Tibial nerve (tissue), 4 donors: ENCODE measurements at places on chromosomes 6 and 20.

DNA sequence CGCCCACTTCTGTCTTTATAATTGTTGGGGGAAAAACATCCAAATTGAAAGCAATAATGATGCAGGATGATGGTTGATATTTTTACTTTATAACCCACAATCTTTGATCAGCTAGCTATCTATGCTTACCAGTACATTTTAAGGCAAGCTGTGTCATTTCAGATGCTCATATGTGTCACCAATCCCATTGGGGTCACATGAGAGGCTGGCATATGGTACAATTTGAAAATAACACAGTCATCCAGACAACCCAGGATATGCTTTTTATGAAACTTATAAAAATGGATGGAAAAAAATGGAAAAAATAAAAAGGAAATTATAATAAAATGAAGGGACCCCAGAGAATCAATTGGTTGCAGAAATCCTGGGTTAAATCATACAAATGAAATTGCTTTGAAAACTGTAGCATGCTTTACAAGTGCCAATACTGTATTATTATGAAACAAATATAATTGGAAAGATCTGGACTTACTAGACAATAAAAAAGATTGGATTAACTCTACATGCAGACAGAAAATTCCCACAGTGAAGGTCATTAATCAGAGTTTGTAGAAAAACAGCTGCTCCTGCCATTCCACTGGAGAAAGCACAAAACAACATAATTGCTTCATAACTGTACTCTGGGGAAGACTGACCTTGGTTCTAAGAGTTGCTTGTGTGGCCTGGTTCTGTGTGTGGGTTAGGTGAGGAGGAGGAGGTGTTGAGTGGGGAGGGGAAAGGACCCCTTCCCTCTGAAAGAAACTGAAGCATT, 13.3 kb upstream of the PRIM2 start:
- DNase-seq = no peak

DNA sequence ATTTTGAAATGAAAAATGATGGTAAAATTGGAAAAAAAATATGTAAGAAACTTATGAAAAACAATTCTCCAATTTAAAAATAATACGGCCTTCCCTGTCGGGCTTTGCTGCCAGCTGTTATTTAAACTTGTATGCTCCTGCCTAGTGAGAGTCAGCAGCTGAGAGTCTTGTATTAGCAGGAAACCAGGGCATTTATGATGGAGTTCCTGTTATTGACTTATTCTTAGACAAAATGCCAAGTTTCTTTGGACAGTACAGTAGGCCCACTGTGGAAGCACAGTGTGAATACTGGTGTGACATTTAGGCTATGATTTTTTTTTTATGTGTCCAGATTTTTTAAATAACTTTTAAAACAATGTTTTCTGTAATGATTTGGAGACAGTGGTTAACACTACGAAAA, 42.1 kb downstream of the GMDS start:
- no peak for DNase-seq

GRCh38 chr6:39339096-39339867, 16.8 kb upstream of the KCNK16 start:
- no peak for DNase-seq

DNA sequence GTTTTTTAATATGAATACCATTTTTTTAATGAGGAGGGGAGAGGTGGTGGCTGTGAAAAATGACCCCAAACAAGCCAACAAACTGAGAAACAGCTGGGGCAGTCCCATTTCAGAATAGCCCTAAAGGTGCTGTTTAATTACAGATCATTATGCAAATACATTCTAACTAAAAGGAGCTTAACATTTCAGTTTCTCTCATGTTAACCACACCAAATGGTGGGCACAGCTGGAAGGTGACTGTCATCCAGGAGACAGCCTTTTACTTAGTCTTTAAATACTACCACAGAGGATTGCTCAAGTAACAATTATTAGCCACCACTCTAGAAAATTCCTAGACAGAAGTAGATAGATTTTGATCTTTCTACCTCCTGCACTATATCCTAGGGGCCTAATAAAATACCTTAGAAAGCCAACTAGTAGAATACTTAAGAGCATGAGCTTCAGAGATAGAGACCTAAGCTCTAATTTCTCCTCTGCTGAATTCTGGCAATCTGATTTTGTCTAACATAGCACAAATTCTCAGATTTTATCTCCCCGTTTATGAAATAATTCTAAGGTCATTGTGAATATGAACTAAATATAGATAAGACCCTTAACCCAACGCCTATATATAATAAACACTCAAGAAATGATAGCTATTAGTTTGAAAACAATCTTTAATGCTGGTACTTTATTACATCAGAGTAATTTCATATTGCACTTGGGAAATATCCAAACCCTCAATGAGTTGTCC, 615.1 kb upstream of the NRSN1 start:
- DNase-seq = no peak

DNA sequence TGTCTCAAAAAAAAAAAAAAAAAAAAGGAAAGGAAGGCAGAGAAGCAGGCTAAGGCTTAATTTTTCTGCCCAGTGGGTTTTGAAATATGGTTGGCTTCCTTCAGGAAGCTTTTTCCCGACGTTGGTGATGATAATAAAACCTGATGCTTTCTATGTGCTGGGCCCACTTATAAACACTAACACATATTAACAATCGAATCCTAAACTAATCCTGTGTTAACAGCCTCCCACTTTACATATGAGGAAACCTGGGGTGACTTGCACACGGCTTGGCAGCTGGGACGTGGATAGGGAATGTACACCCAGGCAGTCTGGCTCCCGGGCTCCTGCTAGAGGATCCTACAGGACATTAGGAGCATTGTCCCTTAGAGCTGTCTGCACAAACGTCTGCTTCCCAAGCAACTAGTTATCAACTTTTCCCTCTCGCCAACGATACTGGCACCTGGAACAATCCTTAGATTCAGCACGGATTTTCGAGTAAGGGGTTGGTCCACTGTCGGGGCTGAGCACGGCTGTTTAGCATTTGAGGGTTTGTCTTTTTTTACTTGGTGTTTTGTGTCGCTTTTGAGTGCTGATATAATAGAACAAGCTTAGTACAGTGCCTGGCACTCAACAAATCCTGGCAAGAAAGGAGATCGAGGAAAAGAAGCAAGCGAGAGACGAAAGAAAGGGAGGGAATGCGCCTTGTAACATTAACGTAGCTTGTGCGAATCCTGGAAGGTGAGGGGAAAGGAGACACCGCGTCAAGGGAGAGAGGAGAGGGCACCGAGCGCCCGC, 622 bp upstream of the KIZ start:
- no peak for DNase-seq

DNA sequence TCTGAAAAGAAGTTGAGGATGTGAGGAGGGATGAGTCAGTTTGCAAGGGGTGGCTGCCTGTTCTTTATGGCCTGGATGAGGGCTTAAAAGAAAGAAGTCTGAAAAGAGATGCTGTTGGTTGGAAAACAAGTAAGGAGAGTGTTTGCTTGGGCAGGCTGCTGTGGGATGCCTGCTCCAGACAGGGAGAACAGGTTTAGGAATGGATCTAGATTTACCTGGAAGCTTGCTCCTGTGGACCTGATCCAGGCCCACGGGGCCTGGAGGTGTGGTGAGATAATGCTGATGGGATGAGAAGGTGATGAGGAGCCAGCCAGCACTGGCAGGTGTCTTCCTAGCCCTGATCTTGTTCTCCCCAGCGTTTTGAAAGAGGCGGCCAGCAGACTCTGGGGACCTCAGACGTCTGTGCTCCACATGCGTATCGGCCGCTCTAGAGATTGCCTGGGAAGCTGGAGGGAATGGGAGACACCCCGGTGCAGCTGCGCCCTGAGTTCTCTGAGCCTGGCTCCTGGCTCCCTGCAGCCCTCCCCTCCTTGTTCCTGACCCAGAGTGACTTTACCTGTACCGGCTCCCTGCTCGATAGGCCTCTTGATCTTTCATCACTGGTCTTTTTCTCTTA, 331.3 kb downstream of the ZFAND3 start:
- DNase-seq = no peak

DNA sequence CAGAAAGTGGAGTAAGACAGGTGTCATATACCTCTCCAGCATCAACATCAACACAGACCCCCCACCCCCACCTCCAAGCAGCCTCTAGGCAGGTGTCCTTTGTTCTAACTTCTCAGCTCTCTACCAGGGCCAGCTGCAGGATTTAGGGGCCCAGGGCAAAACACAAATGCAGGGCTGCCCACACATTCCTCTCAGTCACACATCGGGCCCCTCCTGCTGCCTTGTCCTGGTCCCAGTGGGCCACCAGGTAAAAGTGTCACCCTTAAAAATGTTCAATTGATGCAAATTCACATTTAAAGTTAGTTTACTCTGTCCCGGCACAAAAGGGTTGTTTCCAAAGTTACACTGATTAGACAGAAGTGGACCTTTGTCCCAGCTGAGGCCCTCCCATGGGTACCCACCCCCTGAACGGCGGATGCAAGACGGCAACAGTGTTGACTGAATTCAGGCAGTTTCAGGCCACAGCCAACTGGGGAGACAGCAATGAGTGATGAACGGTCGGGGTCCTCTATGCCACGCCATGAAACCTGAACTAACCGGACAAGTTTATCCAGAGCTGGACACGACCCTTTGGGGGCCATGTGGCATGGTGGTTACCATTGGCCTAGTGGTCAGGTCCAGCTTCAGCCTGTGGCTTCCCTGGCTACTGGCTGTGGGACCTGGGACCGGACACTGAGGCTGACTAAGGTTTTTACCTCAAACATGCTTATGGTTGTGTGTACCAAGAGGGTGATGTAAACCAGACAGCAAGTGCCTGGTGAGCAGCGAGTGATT, 52.2 kb upstream of the UNC93A start:
- no peak for DNase-seq

GRCh38 chr6:18509871-18510643, 122.9 kb downstream of the RNF144B start:
- no peak for DNase-seq

- DNase-seq = no peak
Observed at GRCh38 chr6:157962601-157963302, 18.9 kb upstream of the SYNJ2 start.

DNA sequence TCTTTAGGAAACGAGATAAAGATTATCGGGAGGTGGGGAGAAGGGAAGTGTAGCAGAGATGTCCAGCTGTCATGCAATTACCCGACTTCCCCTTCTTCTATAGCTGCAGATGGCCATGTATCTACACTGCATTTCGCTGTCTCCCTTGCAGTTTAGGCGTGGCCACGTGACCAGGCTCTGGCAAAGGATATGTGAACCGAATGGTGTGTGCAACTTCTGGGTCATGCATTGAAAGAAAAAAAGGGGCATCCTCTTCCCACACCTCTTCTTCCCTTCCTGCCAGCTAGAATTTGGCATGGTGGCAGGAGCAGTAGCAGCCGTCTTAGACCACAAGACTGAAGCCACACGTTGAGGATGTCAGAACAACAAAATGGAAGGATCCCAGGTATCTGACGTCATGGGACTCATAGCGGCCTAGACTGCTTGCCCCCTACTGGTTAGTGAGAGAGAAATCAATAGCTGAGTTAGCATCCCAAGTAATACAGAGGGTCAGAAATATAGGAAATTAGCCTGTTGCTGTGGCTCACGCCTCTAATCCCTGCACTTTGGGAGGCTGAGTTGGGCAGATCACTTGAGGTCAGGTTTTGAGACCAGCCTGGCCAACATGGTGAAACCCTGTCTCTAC, 32.8 kb downstream of the TCF15 start:
- DNase-seq = no peak

DNA sequence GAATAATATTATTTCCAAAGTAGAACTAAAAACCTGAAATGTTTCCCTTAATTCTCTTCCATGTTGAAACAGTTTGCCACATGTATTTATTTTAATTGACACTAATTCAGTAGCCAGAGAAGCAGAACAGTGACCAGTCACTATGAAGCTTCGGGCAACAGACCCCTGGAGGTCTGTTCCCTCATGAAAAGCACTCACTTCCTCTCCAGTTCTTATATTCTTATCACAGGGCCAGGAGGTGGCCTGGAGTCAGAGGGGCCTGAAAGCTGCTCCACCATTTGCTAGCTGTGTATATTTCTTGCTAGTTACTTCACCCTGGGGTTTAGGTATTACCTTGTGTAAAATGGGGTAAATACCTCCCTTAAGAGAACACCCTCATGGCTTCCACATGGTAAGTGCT, 49.1 kb downstream of the MAP7 start:
- no peak for DNase-seq

DNA sequence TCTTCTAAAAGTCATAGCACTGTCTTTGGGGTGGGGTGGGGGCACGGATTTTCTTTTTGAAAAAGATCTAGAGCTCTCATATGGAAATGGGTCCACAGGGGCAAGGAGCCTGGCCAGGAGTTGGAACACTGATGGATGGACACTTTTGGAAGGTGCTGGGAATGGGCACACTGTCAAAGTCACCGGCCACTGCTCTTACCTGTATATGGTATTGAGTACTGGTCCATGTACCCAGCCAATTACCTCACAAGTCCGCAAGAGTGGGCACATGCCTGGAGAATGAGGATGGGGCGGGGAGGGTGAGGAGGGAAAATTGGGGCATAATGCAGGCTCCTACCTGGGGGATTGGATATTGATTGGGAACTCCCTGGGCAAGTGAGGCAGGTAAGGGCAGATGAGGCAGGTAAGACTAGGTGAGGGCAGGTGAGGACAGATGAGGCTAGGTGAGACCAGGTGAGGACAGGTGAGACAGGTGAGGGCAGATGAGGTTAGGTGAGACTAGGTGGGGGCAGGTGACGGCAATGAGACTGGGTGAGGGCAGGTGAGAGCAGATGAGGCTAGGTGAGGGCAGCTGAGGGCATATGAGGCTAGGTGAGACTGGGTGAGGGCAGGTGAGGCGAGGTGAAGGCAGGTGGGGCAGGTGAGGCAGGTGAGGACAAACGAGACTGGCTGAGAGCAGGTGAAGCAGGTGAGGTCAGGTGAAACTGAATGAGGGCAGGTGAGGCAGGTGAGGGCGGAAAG, 167.9 kb downstream of the NRN1 start:
- DNase-seq = no peak

DNA sequence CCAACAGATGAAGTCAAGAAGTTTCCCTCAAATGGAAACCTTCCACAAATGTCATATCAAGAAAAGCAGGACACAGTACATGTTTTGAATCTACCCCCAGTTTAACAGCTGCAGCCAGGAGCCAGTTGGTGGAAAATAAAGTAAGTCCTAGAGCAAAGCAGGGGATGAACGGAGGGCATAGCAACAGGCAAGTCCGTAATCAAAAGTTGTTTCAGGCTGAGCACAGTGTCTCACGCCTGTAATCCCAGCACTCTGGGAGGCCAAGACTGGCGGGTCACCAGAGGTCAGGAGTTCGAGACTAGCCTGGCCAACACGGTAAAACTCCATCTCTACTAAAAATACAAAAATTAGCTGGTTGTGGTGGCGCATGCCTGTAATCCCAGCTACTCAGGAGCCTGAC, 2.4 kb upstream of the SALL4 start:
- no peak for DNase-seq

- DNase-seq = no peak
Observed at GRCh38 chr6:155075930-155076695, 81.0 kb downstream of the TIAM2 start.

GRCh38 chr6:138638604-138639003, 135.0 kb upstream of the CCDC28A start:
- no peak for DNase-seq

GRCh38 chr6:126937426-126937825, 181.0 kb upstream of the RSPO3 start:
- no peak for DNase-seq

GRCh38 chr6:111604259-111605099, 1.2 kb downstream of the TRAF3IP2 start:
- DNase-seq = peak; percentile 73

- peak; percentile 68 for DNase-seq
Observed at GRCh38 chr6:125944434-125944816, 12.1 kb upstream of the HINT3 start.
